CD4-positive, alpha-beta T cell treated with Interleukin-6 at 100 ng/mL for 8 hours (primary cell): ENCODE measurements at places on chromosomes 1 and 21.

DNA sequence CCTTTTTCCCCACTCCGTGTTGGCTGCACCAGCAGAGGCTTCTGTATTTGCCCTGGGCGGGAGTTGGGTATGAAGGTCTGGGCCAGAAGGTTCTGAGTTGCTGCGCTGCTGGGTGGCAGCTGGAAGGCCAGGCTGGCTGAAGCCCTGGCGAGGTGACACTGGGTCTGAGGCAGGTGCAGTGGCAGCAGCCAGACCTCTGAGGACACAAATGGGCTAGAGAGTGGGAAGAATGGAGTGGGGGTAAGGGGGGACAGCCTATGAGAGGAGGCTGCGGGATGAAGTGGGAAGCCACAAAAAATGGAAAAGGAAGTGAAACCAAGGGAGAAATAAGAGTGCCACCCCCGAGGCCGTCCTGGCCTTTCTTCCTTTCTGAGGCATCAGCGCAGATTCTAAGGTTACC lies 53.2 kb downstream of the STX6 start:
- DNase-seq = no peak

DNA sequence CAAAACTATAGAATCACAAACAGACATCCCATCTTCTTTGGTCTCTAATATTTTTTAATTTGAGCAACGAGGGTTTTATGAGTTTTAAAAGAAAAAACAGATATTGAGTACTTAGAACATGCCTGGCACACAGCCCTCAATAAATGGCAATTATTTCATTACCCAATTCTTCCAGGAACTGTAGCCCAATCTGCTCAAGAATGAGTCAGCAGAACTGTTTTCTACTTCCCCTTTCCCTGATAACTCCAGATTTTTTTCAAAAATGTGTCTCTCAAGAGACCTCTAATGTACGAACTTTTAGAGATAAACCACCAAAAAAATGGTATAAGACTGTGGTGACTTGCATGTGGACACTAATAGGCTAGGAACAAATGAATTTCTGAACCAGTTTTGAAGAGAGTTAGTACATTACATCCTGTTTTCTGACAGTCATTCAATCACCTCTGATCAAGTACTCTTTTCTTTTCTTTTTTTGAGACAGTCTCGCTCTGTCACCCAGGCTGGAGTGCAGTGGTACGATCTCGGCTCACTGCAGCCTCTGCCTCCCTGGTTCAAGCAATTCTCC lies 11.5 kb downstream of the ABL2 start:
- no peak for DNase-seq

GRCh38 chr1:59332983-59333382 lies 36.1 kb downstream of the FGGY start:
- no peak for DNase-seq

- no peak for DNase-seq
These were observed 9.3 kb upstream of the F3 start for GRCh38 chr1:94550800-94551241.

- DNase-seq = no peak
These were observed 221.6 kb downstream of the BRINP2 start for GRCh38 chr1:177392336-177392735.

DNA sequence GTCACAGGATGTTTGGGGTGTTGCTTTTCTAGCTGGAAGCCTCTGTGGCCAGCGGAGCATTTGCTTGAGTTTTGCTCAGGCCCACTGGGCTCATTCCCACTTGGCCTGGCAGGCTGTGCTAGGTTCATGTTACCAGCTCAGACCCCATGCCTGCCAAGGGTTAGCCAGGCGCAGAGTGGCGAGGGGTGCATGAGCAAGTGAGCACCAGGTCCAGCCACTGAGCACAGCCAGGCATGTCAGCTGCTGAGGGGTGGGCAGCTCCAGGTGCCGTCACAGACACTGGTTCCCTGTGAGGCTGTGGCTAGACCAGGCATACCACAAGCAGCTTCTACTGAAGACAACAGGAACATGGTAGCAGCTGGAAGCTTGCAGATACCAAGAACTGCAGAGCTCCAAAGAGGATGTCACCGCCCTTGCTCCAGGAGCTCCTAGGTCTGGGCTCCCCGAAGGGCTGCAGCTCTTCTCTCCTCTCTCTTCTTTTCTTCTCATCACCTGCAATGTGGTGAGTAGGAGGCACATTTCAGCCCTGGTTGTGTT lies 52.0 kb upstream of the CYYR1 start:
- no peak for DNase-seq

GRCh38 chr21:31623664-31624063 lies 35.8 kb upstream of the SOD1 start:
- no peak for DNase-seq

DNA sequence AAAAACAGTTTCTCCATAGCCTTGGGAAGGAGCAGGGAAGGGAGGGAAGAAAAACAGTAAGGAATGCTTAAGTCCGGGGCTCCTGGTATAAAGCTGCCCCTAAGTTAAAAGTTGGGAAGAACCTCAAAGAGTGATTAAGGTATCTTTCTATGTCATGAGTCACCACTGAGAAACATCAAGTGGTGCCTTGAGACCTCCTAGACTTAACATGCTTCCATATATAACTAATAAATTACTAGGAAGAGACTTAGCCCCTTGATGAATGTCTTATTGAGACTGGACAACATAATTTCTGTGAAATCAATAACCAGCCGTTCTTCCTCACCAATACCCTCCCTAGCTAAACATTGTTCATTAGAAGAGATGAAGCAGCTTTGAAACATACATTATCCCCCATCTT lies 121.8 kb upstream of the SLC44A3 start:
- DNase-seq = no peak

- DNase-seq = no peak
These were observed 142.5 kb downstream of the OLFM3 start for GRCh38 chr1:101854271-101854670.

GRCh38 chr1:206784471-206784903 lies 12.2 kb upstream of the IL10 start:
- peak; percentile 75 for DNase-seq

GRCh38 chr1:113874012-113874879 lies 2.7 kb upstream of the PTPN22 start:
- DNase-seq = peak; percentile 53

DNA sequence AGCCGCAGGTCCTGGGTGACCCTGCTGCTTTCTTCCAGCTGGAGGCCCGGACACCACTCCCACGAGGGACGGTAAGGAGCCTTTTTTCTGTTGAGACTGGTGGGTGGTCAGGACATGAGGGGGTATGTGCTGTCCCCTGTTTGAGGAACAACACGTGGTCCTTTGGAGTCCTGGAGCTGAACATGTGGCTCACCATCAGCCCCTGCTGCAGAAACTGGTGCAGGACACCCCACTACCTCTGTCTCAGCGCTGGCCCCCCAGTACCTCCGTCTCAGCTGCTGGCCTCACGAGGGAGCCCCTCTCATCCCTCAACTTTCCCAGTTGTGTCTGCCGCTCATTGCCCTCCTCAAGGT lies 34.7 kb downstream of the SLC19A1 start:
- DNase-seq = no peak

DNA sequence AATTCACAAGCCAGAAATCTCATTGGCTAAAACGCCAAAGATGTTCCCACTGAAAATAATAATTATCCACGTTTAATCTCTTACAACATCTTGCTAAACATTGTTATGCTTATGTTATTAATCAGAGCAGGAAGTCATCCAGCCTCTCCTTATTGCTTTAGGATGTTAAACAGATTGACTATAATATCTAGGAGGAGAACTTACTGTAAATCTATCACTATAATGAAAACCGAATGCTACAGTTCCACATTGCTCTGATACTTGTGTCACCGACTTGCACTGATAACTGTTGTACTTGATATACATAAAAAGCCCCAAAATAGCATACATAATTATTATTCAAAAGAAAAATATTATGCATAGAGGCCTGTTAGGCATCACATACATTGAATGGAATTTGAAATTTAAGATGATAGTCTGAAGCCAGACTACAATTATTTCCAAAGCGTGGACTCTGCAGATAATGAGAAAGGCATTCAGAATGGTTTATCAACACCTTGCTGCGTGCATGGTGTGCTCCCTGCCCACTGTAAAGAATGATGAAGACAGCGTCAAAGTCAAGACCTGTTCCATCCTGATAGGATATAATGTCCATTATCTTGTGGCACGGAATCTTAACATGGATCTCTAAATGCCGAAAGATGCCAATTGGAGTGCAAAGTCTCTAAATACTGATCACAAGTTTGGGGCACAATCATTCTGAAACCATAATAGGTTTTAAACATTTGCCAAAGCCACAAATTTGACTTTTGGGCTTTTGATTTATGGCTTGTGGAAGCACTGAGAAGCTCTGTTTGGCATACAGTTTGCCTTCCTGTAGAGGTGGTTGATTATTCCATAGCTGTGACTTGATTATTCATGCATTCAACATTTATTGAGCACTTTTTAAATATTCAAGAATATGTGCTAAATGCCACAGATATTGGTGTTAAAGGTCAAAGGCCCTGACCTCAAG lies 71.3 kb downstream of the CRB1 start:
- DNase-seq = no peak

DNA sequence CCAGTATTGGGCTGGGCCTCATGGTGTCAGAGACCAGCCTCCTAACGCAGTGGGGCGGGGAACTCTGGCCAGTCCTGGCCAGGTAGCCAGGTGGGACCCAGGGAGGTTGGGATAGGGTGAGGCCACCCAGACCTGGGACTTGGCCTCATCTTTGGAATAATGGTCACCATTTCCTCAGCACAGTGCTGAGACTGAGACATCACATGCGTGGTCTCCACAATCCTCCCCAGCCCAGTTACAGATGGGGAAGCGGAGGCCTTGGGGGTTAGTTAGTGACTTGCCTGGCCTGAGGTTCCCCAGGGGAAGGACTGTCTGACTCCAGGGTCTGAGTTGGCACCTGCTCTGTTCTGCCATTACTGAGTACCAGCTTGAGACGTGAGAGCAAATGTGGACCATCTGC lies 77.9 kb upstream of the CASZ1 start:
- no peak for DNase-seq

- DNase-seq = no peak
These were observed 16.3 kb downstream of the COL18A1 start for GRCh38 chr21:45421071-45421845.

- no peak for DNase-seq
These were observed 38.8 kb upstream of the RASAL2 start for GRCh38 chr1:178055093-178055492.

GRCh38 chr1:74583397-74583796 lies 71.0 kb upstream of the LRRC53 start:
- DNase-seq = no peak

- no peak for DNase-seq
These were observed 130.6 kb downstream of the MRPS6 start for GRCh38 chr21:34203851-34204420.

- no peak for DNase-seq
These were observed 2.7 kb downstream of the LCE1F start for GRCh38 chr1:152777510-152778137.

GRCh38 chr1:54329312-54330003 lies 76.7 kb downstream of the SSBP3 start:
- no peak for DNase-seq

GRCh38 chr1:111731956-111732355 lies 7.2 kb downstream of the INKA2 start:
- no peak for DNase-seq

DNA sequence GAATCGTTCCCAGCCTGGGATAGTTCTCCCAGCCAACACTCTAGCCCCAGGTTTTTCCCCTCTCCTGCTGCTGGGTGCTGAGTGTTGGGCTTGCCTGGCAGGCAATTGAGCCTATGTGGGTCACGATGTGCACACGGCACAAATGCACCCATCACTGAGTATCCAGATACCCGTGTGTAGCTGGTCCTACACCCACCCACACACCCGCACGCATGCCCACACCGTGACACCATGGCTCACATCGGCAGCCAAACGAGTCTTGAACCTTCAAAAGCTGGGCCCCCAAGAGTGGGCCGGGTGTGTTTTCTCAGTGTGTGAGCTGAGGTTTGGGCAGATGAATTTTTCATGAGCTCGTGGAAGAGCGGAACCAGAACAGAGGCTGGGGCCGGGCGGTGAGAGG lies 188.5 kb downstream of the GRIK3 start:
- DNase-seq = no peak

DNA sequence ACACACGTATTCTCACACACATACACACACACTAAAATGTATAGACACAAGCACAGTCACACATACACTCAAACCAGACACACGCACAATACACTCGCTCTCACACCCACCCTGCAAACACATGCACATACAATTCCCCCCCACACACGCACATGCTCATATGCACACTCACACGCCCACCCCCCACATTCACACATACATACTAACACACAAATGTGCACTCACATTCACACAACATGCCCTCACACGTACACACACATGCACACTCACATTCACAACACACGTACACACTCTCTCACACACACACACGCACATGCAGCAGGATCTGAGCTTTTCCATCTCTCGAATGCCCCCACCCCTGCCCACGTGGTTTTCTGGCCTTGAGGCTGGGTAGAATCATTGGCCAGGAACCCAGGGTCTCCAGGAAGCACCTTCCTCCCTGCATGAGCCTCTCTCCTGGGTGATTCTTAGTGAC lies 589.7 kb downstream of the PTPRU start:
- DNase-seq = no peak

GRCh38 chr1:52125736-52126359 lies 16.0 kb upstream of the ZFYVE9 start:
- DNase-seq = no peak

- no peak for DNase-seq
These were observed 42.4 kb downstream of the PKNOX1 start for GRCh38 chr21:43016728-43017127.

DNA sequence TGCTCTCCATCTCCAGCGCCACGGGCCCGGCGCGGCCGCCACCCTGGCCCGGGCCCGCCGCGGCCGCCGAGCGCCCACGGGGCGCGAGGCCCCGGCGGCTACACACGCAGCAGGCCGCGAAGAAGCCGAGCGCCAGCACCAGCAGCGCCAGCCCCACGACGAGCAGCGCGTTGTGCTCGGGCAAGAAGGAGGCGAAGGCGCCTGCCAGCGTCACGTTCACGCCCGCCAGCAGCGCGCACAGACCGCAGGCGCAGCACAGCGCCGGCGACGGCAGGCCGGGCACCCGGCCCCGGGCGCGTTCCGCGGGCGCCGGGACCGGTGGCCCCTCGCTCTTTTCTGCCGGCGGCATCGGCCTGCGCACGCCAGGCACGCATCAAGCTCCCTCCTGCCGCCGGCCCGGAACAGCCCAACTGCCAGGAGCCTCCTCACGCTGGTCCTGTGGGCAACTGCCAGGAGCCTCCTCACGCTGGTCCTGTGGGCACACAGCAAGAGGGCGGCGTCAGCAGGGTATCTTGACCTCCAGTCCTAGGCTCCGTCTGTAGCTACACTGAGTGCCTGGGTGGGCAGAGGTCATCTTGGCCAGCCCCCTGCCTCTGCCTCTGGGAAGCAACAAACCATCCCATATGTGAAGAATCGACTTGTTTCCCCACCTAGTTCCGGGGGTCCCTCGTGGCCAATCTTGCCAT lies 18.1 kb downstream of the KNCN start:
- DNase-seq = peak; percentile 37

GRCh38 chr1:47776667-47777131 lies 220.5 kb downstream of the TRABD2B start:
- DNase-seq = no peak

GRCh38 chr1:8395433-8395866 lies 77.5 kb downstream of the SLC45A1 start:
- peak; percentile 28 for DNase-seq

GRCh38 chr1:17919525-17920439 lies 164.6 kb downstream of the ACTL8 start:
- DNase-seq = no peak
